ENCODE measurements at places on chromosomes 1 and 21. TPM values are rescaled to one million over a fixed set of nuclear protein-coding genes. Genes with fewer than 3 reads are reported as not detected.

The CFHR2 gene
- not detected for total RNA-seq

The NGF gene
- not detected for total RNA-seq

The OR2L8 gene
- not detected for total RNA-seq

The NENF gene
- 27.6 TPM for total RNA-seq

The AXDND1 gene
- total RNA-seq, result not detected

The LINGO4 gene
- not detected for total RNA-seq

The CLCA1 gene
- total RNA-seq, result not detected
